CD4-positive, alpha-beta T cell treated with Interleukin-15 for 4 hours (primary cell): ENCODE measurements at places on chromosomes 2 and 18.

- no peak for DNase-seq
These were observed 6.6 kb downstream of the STAT4 start for GRCh38 chr2:191144217-191144616.

DNA sequence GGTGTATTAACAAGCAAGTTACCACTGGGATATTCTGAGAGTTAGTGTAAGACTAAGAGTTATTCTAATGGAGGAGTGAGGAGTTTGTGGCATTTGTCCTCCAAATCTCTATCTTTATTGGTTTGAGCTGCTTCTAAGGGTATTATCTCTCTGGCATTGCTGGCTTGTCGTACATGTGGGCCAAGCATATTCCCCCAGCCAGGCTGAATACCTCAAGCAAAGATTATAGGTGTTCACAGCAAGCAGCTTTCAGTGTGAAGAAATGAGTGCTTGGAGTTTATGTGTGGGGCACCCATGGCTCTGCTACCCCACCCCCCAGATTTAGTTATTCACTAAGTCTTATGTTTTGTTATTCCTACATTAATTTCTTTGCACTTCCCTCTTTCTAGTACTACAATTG lies 193.6 kb upstream of the FANCL start:
- no peak for DNase-seq

DNA sequence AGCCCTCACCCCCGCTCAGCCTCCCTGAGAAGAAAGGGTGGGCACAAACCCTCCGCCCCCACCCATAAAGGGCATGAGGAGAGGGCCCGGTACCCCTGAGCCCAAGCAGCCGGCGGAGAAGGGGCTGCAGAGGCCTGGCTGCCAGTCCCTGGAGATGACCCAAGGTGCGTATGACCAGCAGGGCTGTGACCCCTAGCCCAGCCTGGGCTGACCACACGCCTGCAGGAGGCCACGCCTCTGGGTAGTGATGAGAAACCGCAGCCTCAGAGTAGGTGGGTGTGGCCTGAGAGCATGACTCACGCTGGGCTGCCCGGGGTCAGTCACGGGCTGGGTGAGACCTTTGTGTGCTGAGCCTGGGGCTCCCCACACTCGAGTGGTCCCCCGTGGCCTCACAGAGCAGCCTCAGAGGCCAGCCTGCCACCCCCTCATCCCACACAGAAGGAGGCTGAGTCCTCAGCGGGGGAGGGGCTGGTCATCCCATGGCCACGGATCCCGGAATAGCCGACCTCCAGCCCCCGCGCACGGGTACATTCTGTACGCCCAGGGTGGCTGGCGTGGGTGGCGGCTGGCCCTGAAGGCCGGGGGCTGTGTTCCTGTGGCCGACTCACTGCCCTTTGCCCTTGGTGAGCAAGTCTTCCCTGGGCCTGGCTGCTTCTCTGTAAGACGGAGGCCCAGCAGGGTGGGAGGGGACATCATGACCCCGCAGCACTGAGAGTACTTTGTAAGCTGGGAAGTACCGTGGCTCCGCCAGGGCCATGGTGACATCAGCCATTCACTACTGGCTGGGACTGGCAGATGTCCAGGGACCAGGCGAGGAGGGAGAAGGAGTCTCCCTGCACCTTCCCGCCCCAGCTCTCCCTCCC lies 110.8 kb upstream of the OTOS start:
- DNase-seq: no peak

- no peak for DNase-seq
These were observed 158.8 kb downstream of the TMEFF2 start for GRCh38 chr2:192035731-192036442.

- DNase-seq: no peak
These were observed 36.5 kb downstream of the ROCK2 start for GRCh38 chr2:11307764-11308415.

DNA sequence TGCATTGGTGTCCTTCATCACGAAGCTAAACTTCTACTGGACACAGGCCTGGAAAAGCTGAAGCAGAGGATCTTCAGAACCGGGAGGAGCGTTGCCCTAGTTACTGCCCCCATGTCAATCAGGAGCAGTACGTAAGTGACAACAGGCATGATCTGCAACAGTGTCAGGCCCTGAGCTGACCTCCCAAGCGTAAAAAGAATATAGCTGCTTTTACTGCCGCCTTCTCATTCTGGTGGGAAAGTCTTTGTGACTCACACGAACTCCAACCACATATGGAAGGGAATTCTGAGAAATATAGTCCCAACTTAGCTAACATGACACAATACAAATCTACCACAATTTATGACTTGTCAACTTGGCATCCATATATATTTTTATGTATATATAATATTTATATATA lies 1007.7 kb upstream of the CDH2 start:
- DNase-seq: no peak

GRCh38 chr18:8208716-8209115 lies 400.5 kb upstream of the RAB12 start:
- DNase-seq: no peak

DNA sequence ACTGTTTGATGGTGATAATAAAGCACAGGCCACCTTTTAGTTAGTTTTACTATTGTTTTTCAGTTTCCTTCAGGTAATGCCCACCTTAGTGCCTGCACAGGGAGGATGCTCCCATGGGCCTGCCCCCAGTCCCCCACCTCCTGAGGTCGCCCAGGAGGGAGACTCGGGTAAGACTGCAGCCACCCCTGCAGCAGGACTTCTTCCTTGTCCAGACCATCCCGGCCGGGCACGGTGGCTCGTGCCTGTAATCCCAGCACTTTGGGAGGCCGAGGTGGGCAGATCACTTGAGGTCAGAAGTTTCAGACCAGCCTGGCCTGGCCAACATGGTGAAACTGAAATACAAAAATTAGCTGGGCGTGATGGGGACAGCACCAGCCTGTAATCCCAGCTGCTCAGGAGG lies 68.1 kb upstream of the TANC1 start:
- no peak for DNase-seq

GRCh38 chr2:236517251-236518031 lies 52.2 kb upstream of the ACKR3 start:
- DNase-seq: no peak

DNA sequence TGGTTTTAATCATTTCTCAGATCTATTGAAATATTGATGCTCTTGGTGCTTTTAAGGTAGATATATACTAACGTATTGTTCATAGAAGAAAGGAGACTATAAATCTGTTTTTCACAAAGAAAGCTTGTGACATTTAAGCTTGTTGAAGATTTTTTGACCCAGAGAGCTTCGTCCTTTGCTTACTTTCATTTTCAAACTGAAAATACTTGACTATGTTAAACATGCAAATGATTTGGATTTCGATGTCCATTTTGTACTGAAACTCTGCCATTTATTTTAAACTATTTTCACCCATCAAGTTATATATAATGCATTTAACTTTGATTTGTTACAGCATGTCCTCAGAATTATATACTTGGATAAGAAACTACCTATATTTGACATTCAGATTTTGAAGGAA lies 85.2 kb downstream of the SLC4A10 start:
- no peak for DNase-seq

- DNase-seq: no peak
These were observed 120.8 kb upstream of the FOSL2 start for GRCh38 chr2:28271919-28272250.

DNA sequence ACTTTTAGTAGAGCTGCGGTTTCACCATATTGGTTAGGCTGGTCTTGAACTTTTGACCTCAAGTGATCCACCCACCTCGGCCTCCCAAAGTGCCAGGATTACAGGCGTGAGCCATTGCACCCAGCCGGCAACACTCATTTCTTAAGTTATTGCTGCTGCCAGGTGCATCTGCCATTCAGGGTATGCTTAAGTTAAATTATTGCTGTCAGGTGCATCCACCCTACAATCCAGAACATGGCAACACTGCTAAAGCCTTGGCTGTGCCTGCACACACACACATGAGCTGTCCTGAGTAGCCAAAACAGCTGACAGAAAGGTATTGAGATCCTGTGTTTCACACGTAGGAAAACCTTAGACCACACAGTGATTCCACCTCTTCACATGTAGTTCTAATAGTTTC lies 148.2 kb downstream of the FAM161A start:
- DNase-seq: no peak

- no peak for DNase-seq
These were observed 23.5 kb downstream of the B3GNT7 start for GRCh38 chr2:231418820-231419640.

GRCh38 chr2:221050020-221050795 lies 521.9 kb downstream of the EPHA4 start:
- no peak for DNase-seq

DNA sequence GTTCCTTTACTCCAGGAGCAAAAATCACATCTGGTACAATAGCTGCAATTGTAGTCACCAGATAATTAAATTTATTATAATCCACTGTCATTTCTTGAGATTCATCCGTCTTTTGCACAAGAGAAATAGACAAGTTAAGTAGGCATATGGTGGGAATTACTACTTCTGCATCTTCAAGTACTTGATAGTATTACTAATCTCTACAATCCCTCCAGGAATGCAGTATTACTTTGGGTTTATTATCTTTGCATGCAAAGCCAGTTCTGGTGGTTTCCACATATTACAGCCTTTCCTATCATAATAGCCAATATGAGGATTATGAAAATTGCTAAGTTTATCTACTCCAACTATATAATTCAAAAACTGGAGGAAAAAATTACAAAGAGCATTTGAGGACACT lies 254.1 kb downstream of the IKZF2 start:
- no peak for DNase-seq

- no peak for DNase-seq
These were observed 56.3 kb upstream of the ACVR1C start for GRCh38 chr2:157684940-157685466.

- DNase-seq: no peak
These were observed 104.0 kb downstream of the ITGB1BP1 start for GRCh38 chr2:9319338-9319715.

DNA sequence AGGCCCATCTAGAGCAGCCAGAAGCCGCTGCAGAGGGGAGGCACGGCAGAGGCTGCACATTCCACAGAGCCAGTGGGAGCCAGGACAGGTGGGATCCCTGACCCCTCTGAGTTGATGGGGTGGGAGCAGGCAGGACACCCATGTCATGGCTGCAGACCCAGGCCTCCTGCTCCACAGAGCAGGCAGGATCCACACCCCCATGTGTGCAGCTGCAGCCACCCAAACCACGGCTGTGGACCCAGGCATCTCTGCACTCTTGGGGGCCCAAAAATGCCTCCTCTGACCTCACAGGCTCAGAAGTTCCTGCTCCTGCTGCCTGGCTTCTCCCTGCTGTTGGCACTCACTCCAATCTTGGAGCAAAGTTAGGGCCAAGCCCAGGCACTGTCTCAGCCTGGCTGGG lies 112.3 kb upstream of the TMEM18 start:
- DNase-seq: no peak
